IPS DF 19.7 (cell line): ENCODE measurements at places on chromosomes 2 and 18.
A peak's percentile ranks its signal among the peaks of the same experiment; 100 is the strongest.

GRCh38 chr18:10892786-10893185, 256.6 kb downstream of the PIEZO2 start:
- DNase-seq, result no peak

GRCh38 chr2:190970873-190971506, 43.0 kb downstream of the STAT1 start:
- DNase-seq, result no peak

- DNase-seq, result no peak
These were observed 180.9 kb downstream of the ZBTB7C start for GRCh38 chr18:48228301-48228715.

DNA sequence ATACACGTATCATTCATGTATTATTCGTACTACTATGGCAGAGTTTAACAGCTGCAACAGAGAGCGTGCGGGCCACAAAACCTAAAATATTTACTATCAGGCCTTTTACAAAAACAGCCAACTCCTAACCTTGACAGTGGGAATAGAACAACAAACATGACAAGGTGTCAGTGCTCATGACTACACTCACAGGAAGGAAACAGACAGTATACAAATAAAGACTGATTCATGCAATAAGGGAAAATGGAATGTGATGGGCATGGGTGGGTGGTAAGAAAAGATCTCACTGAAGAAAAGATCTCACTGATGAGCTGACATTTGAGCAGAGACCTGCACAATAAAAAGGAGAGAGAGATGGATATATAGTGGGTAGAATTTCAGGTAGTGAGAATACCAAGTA, 347.8 kb downstream of the ALK start:
- DNase-seq, result no peak

DNA sequence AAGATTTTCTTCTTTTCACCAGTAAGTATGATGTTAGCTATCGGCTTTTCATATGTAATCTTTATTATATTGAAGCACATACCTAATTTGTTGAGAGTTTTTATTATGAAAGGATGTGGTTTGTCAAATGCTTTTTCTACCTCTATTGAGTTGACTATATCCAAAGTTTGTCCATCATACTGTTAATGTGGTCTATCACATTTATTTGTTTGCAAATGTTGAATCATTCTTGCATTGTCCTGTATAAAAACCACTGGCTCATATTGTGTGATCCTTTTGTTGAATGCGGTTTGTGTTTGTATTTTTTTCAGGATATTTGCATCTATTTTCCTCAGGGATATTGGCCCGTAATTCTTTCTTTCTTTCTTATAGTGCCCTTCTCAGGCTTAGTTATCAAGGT, 675.5 kb downstream of the NUP35 start:
- DNase-seq, result no peak

- no peak for DNase-seq
These were observed 180.2 kb downstream of the THADA start for GRCh38 chr2:43415592-43415991.

- DNase-seq, result peak; percentile 25
These were observed 145.5 kb upstream of the CTAGE1 start for GRCh38 chr18:22563164-22563583.

- no peak for DNase-seq
These were observed 78.3 kb downstream of the MBP start for GRCh38 chr18:77054288-77054605.

DNA sequence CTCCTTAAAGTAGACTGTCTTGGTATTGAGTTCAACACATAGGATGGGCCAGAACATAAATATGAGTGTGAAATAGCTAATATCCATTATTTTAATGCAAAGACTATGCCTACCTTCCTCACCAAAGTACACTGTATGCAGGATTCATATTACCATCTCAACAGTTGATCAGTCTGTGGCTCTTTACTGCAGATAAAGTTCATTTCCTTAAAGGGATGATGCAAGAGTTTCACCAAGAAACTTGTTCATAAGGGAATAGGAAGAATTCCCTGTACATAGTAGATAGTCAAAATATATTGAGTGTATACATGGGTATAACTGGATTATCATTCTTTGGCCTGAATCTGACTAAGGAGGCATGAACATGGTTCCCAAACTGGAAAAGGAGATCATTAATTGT, 35.0 kb downstream of the MARS2 start:
- no peak for DNase-seq

DNA sequence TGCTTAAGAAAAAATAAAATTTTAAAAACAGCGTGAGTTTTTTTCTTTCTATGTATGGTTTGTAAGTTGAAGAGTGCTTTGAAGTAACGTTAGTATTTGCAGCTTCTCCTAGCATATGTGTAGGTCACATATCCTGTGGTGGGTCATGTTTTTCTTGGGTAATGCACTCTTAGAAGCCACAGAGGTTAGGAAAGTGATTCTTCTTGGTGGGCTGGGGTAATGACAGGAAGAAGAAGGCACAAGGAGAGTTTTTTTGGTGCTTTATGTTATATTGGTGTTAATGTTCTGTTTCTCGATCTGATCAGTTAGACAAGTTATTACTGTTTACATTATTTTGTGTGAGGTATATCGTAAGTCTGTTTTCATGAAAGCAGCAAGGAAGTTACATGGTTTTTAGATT, 109.0 kb downstream of the ICA1L start:
- DNase-seq, result no peak

DNA sequence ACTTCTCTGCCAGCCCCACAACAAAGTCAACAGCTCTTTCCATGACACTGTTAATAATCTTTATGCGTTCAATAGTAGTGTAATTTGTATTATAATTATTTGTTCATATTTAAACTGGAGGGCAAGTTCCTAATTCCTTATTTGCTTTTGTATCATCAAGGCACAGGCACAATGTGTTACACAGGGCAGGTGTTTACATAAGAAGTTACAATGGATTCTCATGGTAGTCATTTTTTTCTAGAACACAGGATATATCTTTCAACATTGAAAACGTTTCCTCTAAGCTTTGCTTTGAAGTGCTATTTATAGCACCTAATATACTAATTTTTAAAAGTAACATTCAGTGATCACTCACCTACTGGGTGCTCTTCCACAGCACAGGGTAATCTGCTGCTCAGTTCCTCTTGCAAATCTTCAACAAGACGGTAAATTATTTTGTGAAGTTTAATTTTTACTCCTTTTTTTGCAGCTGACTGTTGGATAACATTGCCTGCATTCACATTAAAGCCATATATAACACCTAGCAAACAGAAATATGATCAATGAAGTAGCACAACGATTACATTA, 7.3 kb downstream of the RPS27A start:
- no peak for DNase-seq

DNA sequence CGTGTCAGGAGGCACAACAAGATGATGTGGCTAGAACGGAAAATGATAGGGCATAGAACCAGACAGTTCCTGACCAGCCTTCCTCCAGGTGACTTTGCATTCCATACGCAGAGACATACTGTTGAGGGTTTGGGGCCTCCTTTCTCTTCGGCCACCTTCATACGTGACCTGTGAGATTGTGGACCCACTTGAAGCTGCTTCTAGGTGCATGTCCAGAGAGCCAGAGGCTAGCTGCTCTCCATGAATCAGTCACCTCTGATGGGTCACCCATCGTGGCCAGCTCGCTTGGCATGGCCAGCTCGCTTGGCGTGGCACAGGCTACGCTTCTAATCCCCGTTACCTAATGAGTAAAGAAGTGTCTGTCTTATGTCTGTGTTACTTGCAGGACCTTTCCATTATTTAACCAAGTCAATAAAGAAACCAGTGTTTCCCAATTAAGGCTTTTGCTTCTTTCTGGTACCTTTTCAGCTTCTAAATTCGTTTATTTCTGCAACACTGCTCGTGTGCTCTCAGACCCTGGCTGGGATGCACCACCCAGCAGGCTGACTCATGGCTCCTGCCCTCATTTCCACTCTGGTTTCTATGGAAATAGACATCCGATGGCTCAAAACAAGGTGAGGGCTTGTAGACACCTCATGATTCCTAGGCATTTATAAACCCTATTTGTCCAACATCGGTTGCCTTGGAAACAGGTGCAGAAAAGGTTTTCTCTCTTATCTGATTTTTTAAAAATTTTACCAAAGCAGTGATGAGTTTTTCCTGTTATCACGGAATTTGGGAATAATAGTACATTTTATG, 86.7 kb upstream of the B3GNT7 start:
- no peak for DNase-seq

GRCh38 chr2:231334981-231335380, 60.5 kb upstream of the B3GNT7 start:
- no peak for DNase-seq

GRCh38 chr18:57837917-57838548, 34.9 kb upstream of the ATP8B1 start:
- no peak for DNase-seq

DNA sequence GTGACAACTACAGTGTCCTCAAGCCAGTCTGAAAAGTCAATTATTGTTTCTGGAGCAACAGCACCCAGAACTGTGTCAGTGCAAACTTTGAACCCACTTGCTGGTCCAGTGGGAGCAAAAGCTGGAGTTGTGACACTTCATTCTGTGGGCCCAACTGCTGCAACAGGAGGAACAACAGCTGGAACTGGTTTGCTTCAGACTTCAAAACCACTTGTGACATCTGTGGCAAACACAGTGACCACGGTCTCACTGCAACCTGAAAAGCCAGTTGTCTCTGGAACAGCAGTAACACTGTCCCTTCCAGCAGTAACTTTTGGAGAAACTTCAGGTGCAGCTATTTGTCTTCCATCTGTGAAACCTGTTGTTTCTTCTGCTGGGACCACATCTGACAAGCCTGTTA, 59.8 kb downstream of the TAF4B start:
- no peak for DNase-seq

DNA sequence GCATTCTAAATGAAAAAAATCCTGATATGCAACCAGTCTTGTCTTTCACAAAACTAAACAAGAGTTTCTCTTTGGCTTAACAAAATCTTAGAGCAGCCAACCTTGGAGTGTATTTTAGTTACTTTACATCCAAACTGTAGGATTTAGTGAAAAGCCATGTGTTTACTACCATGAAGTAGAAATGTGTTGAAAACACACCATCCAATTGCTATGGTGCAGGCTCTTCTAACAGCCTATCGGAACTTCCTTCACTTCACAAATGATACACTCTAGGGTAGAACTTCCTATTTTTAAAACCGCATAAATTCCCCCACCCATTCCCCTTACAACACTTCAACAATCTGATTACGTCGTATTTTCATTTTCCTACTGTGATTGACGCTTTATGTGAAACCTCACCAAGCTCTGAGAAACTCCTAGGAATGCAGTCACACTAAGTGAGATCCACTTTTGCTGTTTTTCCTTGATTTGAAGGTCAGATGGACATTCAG, 74.4 kb upstream of the MAP4K4 start:
- no peak for DNase-seq

- no peak for DNase-seq
These were observed 102.3 kb downstream of the TGIF1 start for GRCh38 chr18:3552305-3552704.

- DNase-seq, result no peak
These were observed 8.9 kb downstream of the ECEL1 start for GRCh38 chr2:232478571-232479340.

- DNase-seq, result no peak
These were observed 11.5 kb downstream of the ITGA6 start for GRCh38 chr2:172438741-172439508.

DNA sequence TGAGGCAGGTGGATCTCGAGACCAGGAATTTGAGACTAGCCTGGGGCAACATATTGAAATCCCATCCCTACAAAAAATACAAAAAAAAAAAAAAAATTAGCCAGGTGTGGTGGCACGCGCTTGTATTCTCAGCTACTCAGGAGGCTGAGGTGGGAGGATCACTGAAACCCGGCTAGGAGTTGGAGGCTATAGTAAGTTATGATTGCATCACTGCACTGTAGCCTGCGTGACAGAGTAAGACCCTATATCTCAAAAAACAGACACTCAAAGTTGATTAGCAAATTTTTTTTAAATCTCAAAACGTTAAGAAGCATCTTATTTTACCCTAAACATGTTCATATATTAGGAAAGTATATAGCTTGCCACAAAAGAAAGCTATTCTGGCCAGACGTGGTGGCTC, 7.6 kb downstream of the RAB1A start:
- no peak for DNase-seq

DNA sequence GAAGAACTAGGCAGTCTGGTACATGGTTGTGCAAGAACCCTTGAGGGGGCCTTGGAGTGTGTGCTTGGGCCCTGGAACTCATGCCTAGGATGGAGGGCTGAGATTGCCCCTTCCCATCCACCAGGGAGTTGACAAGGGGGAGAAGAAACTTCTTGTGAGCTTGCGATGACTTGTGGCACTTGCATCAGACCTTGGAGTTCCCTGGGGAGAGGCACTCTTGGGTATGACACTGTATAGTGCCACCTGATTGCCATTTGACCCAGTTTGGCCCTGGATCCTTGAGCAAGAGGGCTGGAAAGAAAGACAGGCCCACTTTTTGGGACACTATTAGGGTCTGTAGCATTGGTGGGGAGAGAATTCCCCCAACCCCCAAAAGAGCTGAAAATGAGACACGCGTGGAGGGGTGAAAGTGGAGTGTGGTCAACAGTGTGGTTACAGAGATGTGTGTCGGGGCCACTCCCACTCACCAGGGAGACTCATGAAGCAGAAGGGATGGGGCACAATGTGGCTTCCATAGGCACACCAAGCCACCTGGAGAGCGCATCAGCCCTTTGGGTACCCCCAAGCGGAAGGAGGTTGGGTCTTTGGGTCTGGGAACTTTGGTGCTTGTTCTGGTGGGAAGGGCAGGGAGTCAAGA, 101.3 kb downstream of the MSH2 start:
- no peak for DNase-seq

- no peak for DNase-seq
These were observed 21.5 kb upstream of the DSG3 start for GRCh38 chr18:31426021-31426420.

DNA sequence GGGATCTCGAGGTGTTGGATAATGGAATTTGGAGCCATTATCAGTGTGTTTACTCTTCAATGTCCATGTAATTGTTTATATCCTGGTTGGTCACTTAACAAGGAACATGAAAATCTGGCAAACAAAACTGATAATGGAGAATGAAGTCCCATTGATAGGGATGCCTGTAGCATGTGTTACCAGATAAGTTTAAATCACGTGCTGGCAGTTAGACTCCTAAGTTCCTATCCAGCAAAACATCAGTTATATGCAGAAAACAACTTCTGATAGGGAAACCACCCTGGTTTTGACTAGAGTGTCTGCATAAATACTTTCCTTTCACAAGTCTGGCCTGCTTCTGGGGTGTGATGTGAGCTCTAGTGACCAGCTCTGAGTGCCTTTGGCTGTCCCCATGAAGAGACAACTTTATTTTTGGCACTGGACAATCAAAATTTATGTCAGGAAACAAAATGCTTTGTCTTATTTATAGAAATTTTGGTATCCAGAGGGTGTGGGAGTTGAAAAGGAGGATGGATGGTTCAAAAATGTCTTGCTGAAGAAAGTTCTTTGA, 82.0 kb downstream of the FHOD3 start:
- no peak for DNase-seq

- no peak for DNase-seq
These were observed 13.2 kb upstream of the MYOM1 start for GRCh38 chr18:3233004-3233403.

GRCh38 chr2:119218478-119219064, 5.1 kb upstream of the STEAP3 start:
- no peak for DNase-seq
